ENCODE measurements at places on chromosomes 11 and 22. TPM values are rescaled to one million over a fixed set of nuclear protein-coding genes. Genes with fewer than 3 reads are reported as not detected.
A peak's percentile ranks its signal among the peaks of the same experiment; 100 is the strongest.

GRCh38 chr11:27208846-27209245 is 154.2 kb downstream of the CCDC34 start:
- DNase-seq: no peak
- no peak overlapping the region for H3K27ac ChIP-seq
- no peaks in the 10 kb centered on the region for H3K4me1 ChIP-seq
- H3K36me3 ChIP-seq: no peaks in the 10 kb centered on the region
- H3K4me3 ChIP-seq: no peak overlapping the region
- no peaks in the 10 kb centered on the region for H3K27me3 ChIP-seq

The TFIP11 gene
- total RNA-seq: 56.2 TPM

The TSGA10IP gene
- not detected for total RNA-seq

- DNase-seq: peak; percentile 80
- H3K27me3 ChIP-seq: no peaks in the 10 kb centered on the region
- H3K27ac ChIP-seq: peak overlapping the region; percentile 69
- H3K4me3 ChIP-seq: no peak overlapping the region
- peaks cover 17% of the 10 kb centered on the region for H3K4me1 ChIP-seq
- H3K36me3 ChIP-seq: peaks cover 35% of the 10 kb centered on the region
Observed at GRCh38 chr11:73393479-73394415, 17.5 kb downstream of the RELT start.

- H3K27ac ChIP-seq: peak overlapping the region; percentile 76
- H3K4me3 ChIP-seq: peak overlapping the region; percentile 81
- peaks cover 28% of the 10 kb centered on the region for H3K36me3 ChIP-seq
- no peak for DNase-seq
Observed at GRCh38 chr11:46845440-46845739, 690 bp downstream of the CKAP5 start.

The SPDYC gene
- total RNA-seq: not detected

GRCh38 chr22:20117633-20118299 is 740 bp upstream of the TRMT2A start:
- peak; percentile 65 for DNase-seq
- H3K4me1 ChIP-seq: peaks cover 65% of the 10 kb centered on the region
- no peaks in the 10 kb centered on the region for H3K27me3 ChIP-seq
- H3K27ac ChIP-seq: peak overlapping the region; percentile 83
- peaks cover 62% of the 10 kb centered on the region for H3K36me3 ChIP-seq
- peak overlapping the region; percentile 88 for H3K4me3 ChIP-seq

GRCh38 chr11:120817158-120817557 is 206.7 kb upstream of the TBCEL start:
- no peaks in the 10 kb centered on the region for H3K4me1 ChIP-seq
- peaks cover 6% of the 10 kb centered on the region for H3K27me3 ChIP-seq
- H3K27ac ChIP-seq: no peak overlapping the region
- no peak for DNase-seq
- no peaks in the 10 kb centered on the region for H3K36me3 ChIP-seq

GRCh38 chr11:78399136-78399535 is 18.5 kb downstream of the GAB2 start:
- H3K4me1 ChIP-seq: peaks cover 19% of the 10 kb centered on the region
- no peaks in the 10 kb centered on the region for H3K36me3 ChIP-seq
- no peaks in the 10 kb centered on the region for H3K27me3 ChIP-seq
- no peak for DNase-seq

DNA sequence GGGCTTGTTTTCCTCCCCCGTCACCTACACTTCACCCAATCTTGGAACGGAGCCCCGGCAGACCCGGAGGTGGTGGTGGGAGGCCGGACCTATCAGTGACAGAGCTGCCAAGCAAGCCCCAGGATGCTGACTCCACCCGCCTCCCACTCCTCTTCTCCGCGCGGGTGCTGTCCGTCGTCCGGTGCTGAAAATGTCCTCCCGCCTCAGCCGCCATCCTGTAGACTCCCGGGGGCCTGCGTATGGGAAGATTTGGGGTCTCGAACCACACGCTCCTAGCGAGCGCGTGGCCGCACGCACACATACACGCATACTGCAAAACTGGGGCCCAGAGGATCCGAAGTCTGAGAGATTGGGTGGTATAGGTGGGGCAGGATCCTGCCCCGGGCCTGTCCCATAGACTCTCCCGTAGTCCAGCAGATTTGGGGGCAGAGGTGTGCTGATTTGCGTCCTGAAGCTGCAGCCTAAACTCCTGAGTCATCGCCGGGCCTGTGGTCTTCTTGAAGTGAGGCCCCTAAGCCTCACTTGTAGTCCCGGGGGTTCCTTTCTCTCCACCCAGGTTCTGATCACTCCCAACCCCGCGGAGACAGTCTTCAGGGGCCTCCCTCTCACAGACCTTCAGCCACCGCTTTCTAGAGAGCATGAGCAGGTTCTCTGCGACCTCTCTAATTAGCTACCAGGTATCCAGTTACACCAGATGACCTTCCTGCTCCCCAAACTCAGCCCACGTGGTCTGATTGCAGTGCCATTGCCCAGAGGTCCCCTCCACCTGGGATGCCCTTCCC is 796 bp upstream of the YIF1A start:
- DNase-seq: peak; percentile 87
- peak overlapping the region; percentile 85 for H3K4me3 ChIP-seq
- peaks cover 42% of the 10 kb centered on the region for H3K4me1 ChIP-seq

DNA sequence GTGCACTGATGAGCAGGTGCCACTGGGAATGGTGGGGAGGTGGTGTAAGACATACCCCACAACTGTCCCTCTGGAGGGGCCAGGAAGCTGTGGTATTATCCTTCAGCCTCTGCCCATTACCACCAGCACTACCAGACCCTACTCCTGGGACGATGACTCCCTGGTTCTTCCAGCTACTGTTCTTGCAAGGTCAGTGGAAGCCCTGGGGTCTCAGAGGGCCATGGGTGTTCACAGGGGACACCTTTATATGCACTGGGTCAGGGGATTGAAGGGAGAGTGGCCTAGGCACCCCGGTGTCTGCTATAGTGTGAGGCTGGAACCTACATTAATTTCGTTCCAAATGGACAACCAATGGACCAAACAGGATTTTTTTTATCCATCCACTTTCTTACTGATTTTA is 102.1 kb downstream of the RPS6KA4 start:
- no peak overlapping the region for H3K4me3 ChIP-seq
- no peaks in the 10 kb centered on the region for H3K4me1 ChIP-seq
- DNase-seq: no peak
- no peak overlapping the region for H3K27ac ChIP-seq

- H3K4me3 ChIP-seq: peak overlapping the region; percentile 93
- peaks cover 2% of the 10 kb centered on the region for H3K27me3 ChIP-seq
- DNase-seq: no peak
- peak overlapping the region; percentile 95 for H3K27ac ChIP-seq
- H3K36me3 ChIP-seq: peaks cover 13% of the 10 kb centered on the region
Observed at GRCh38 chr22:20980938-20981722, 967 bp upstream of the LZTR1 start.

- no peaks in the 10 kb centered on the region for H3K36me3 ChIP-seq
- no peaks in the 10 kb centered on the region for H3K4me1 ChIP-seq
- H3K27ac ChIP-seq: no peak overlapping the region
- H3K27me3 ChIP-seq: peaks cover 3% of the 10 kb centered on the region
- no peak overlapping the region for H3K4me3 ChIP-seq
- no peak for DNase-seq
Observed at GRCh38 chr11:119993722-119994121, 144.2 kb downstream of the TRIM29 start.

- H3K36me3 ChIP-seq: peaks cover 33% of the 10 kb centered on the region
- peak overlapping the region; percentile 96 for H3K27ac ChIP-seq
- peaks cover 84% of the 10 kb centered on the region for H3K4me1 ChIP-seq
Observed at GRCh38 chr11:118913411-118914125, 12.2 kb downstream of the BCL9L start.

- H3K27ac ChIP-seq: no peak overlapping the region
- H3K4me1 ChIP-seq: no peaks in the 10 kb centered on the region
- H3K27me3 ChIP-seq: peaks cover 6% of the 10 kb centered on the region
- H3K4me3 ChIP-seq: no peak overlapping the region
- no peak for DNase-seq
- no peaks in the 10 kb centered on the region for H3K36me3 ChIP-seq
Observed at GRCh38 chr11:33615751-33616150, 84.9 kb downstream of the C11orf91 start.

DNA sequence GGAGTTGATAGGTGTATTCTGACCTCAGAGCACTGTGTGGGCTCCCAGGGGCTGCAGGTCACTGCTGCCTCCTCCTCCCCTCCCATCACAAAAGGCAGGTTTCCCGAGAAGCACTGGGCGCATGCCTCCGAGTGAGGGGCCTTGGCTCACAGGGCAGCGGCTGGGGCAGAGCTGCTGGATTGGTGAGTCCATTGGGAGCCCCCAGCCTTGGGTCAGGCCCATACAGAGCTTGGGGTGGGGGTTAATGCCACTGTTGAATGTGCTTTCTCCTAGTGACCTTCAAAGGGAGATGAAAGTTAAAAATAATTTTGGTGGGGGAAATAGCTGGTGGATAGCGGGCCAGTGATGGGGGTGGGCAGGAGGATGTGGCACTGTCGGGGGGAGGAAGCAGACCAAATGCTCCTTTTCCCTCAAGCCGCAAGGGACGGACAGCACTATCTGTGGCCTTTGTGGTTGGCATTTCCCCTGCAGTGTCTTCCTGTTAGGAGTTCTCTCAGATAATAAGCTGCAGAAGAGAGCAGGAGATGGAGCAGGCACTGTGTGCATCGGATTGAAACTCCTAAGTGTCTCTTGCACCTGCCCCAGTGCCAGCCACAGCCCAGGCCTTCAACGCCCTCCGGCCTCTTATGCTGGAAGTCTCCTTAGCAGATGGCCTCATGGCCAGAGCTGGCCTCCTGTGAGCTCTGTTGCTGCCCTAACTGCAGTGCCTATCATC is 3.2 kb downstream of the TUBA8 start:
- peak overlapping the region; percentile 37 for H3K4me3 ChIP-seq
- H3K4me1 ChIP-seq: peaks cover 45% of the 10 kb centered on the region
- H3K27ac ChIP-seq: peak overlapping the region; percentile 13
- DNase-seq: peak; percentile 27
- H3K36me3 ChIP-seq: no peaks in the 10 kb centered on the region
- H3K27me3 ChIP-seq: peaks cover 27% of the 10 kb centered on the region

DNA sequence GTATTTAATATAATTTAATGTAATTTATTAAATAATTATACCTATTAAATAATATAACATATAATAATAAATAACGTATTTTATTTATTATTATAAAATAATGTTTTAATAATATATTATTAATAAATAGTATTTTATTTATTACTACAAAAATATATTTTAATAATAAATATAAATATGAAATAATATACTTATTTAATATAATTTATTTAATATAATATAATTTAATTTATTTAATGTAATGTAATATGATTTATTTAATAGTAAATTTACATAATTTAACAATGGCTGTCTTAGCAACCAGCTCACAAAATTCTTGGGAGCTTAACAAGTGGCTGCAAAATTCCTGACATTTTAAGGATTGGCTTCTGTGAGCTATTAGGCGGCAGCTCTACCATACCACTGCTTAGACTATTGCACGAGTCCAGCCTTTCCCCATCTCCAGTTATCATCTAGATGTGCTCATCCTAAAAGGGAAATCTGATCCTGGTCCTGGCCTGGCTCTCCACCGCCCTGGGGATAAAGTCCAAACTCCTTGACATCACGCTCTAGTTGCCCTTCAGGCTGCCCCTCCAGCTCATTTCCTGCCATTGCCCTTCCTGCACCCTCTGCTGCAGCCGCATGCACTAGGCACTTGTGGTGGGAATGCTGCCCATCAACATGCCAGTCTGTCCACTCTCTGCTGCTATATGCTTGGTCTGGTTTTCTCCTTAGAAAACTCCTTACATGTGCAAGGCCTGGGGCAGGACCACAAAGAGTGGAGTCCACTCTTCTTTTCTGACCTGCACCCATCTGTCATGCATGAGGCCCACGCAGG is 9.8 kb downstream of the MMP20 start:
- DNase-seq: no peak
- H3K27me3 ChIP-seq: no peaks in the 10 kb centered on the region
- no peak overlapping the region for H3K27ac ChIP-seq
- no peak overlapping the region for H3K4me3 ChIP-seq
- no peaks in the 10 kb centered on the region for H3K36me3 ChIP-seq

GRCh38 chr22:48757581-48757980 is 1070.1 kb downstream of the BRD1 start:
- no peaks in the 10 kb centered on the region for H3K36me3 ChIP-seq
- no peaks in the 10 kb centered on the region for H3K27me3 ChIP-seq
- no peak for DNase-seq
- no peaks in the 10 kb centered on the region for H3K4me1 ChIP-seq
- no peak overlapping the region for H3K4me3 ChIP-seq

GRCh38 chr11:112841729-112842128 is 119.5 kb upstream of the NCAM1 start:
- no peak for DNase-seq
- H3K27ac ChIP-seq: no peak overlapping the region
- H3K4me1 ChIP-seq: no peaks in the 10 kb centered on the region
- H3K27me3 ChIP-seq: peaks cover 14% of the 10 kb centered on the region
- H3K36me3 ChIP-seq: no peaks in the 10 kb centered on the region
- no peak overlapping the region for H3K4me3 ChIP-seq

DNA sequence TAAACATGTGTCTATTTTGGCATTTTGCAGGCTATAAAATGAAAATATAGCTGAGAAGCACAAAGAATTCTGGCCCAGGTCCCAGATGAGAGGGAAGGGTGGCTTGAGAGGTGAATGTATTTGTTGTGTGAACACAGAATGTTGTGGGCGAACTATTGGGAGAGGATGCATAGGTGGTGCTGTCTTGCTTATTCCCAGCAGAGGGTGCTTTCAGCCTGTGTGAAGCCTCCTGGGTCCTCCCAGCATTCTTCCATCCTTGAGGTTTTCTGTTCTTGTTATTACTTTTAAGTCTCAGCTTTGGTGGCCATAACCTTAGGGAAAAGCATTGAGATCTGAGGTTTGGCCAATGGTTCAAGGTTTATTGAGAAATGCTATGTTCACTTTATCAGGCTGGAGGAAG is 108.7 kb upstream of the SNX19 start:
- H3K36me3 ChIP-seq: no peaks in the 10 kb centered on the region
- DNase-seq: no peak
- H3K27ac ChIP-seq: no peak overlapping the region
- H3K27me3 ChIP-seq: no peaks in the 10 kb centered on the region

The TYR gene
- total RNA-seq: not detected

DNA sequence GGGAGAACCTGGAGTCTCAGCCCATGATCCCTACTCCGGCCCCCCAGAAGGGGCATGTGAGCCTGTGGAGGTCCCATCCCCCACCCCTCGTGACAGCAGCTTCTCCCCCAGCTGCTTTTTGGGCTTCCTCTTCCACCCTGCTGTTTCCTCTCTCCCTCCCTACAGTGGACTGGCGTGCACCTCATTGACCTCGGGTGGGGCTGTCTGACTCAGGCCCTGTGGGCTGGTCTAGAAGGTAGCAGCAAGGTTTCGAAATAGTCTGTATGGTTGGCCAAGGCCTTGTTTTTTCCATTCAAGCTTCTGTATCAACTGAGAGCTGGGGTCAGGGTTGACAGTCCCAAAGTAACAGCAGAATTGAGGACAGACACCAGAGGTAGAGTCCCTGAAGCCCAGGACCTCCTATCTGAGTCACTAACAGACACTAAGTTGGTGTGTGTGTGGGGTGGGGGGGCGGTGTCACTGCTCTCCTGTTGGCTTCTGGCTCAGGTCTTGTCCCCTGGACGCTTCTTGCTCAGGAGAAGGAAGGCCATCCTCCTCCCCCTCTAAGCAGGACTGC is 7.7 kb downstream of the SLC37A2 start:
- no peaks in the 10 kb centered on the region for H3K36me3 ChIP-seq
- peak overlapping the region; percentile 60 for H3K27ac ChIP-seq
- peak; percentile 42 for DNase-seq
- H3K4me3 ChIP-seq: no peak overlapping the region

The SLC22A9 gene
- not detected for total RNA-seq

Measured in activated CD8-positive, alpha-beta T cell treated with anti-CD3 and anti-CD28 coated beads, Interleukin-2, amount 10 ng/mL, durations not matched to agents 7 days and 5 days (primary cell).